ENCODE measurements at places on chromosomes 7 and 10. TPM values are rescaled to one million over a fixed set of nuclear protein-coding genes. Genes with fewer than 3 reads are reported as not detected.

Gene PTF1A
- 48.9 TPM for total RNA-seq

Gene PTPN20
- 8.3 TPM for total RNA-seq

Gene BEND7
- total RNA-seq: 16.7 TPM

Gene ATP5MK
- total RNA-seq: 138 TPM

GRCh38 chr10:45555795-45556194 is 116.8 kb downstream of the ZFAND4 start:
- DNase-seq: no peak

GRCh38 chr7:69799048-69799697 is 200.9 kb downstream of the AUTS2 start:
- no peak for DNase-seq

GRCh38 chr7:93972029-93972725 is 32.0 kb downstream of the BET1 start:
- no peak for DNase-seq

- no peak for DNase-seq
These were observed 18.8 kb downstream of the TET1 start for GRCh38 chr10:68578974-68579373.

DNA sequence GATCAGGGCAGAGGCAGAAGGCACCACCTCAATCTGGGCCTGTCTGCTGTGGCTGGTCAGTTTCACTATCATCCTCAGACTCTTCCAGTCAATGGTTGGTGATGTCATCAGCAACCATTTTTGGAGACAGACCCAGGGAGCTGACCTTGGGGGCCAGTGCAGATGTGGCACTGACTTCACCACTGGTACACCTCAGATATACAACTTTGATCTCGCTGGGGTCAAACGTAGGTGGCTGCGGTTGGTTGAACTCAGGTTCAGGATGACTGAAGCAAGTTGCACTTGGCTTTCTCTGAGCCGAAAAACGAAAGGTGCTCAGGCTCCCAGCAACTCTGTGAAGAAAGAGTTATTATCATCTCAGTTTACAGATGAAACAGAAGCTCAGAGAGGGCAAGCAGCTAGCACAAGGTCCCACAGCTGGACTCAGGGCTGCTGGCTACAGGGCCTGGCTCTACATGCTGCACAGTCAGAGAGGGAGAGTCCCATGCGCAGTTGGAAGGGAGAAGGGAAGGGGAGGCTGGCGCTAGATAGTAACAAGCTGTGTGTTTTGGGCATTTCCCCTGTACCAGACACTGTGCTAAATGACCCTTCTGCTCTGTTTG is 27.2 kb downstream of the ANKRD16 start:
- no peak for DNase-seq

GRCh38 chr7:2729031-2729892 is 41.3 kb downstream of the AMZ1 start:
- DNase-seq: no peak

GRCh38 chr7:157397036-157397720 is 60.4 kb downstream of the DNAJB6 start:
- DNase-seq: no peak

DNA sequence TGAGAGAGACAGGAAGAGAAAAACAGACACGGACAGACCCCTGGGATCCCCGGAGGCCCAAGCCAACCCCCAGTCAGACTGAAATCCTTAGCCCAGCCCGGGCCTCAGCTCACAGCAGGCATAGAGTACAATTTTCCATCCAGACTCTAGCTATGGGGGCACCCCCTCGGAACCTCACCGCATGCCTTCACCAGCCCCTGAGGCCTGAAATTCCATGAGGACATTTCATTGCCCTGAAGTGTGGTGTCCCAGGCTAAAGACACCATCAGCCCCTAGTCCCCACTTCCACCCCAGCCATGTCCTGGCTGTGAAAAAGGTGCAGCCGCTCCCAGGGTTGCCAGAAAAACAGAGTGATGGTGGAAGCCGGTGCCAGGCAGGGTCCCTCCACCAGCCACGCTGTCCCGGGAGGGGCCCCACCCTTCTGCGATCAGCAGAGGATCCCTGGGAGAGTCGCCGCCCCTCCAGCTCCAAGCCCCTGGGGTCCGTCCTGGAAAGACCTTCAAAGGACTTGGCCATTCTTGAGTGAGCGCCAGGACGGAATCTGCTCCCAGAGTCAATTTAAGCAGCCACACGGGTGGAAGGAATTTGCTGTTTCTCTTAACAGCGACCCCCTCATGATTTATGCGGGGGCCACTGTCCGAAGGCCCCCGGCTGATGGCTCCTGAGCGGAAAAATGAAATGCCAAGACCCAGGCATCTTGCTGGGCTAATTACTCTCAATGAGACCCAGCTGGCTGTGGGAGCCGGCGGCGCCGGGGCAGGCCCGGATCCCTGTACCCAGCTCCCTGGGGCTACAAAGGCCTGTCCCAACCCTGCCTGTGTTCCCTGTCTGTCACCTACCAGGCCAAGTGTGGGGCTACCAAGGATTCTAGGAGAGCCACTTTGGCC is 23.2 kb downstream of the MYL10 start:
- no peak for DNase-seq

GRCh38 chr7:134905375-134905774 is 80.9 kb upstream of the AGBL3 start:
- no peak for DNase-seq

DNA sequence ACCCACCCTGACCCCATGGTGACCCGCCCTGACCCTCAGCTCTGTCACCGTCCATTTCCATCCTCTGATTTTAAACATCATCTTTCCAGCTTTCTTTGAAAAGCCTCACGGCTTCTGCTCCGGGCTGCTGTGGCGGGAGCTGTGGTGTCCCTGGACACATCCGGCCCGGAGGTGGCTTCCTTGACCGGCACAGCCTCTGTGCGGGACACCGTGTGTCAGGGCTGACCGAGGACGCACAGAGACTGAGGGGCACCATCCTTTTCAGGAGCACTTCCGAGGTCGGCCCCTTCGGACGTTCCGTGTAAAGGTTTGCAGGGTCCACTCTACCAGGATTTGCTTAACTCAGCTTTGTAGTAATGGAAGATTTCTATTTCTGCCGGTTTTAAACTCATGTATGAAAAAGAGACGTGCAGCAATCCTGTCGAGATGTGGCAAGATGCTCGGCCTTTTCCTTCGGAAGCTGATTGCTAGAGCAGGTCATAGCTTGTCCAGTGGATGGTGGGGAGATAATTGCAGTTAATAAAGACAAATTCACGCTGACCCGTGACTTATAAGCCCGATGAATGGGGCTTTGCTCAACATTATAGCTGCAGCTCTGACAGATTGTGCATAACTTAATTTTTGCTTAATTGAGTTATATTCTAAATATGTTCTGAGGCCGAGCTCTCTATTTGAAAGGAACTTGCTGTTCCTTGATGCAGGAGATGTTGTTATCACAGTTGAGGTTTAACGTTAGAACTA is 54.4 kb upstream of the CFAP46 start:
- DNase-seq: no peak

GRCh38 chr10:57880446-57881227 is 387.1 kb downstream of the IPMK start:
- no peak for DNase-seq

DNA sequence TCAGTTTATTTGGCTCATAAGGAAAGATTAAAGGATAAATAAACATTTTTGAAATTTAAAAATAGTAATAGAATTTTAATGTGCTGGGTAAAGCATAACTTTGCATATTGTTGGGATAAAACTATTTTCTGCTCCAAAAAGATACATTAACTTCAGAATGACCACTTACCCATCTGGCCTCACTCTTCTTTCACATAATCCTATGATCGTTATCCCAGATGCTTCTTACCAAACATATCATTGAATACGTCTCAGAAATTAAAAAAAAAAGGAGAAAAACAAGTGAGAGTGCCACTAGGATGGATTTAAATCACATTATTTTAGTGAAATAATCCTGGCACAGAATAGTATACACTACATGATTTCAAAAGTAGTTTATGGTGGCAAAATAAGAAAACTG is 677.5 kb upstream of the ZWINT start:
- no peak for DNase-seq

DNA sequence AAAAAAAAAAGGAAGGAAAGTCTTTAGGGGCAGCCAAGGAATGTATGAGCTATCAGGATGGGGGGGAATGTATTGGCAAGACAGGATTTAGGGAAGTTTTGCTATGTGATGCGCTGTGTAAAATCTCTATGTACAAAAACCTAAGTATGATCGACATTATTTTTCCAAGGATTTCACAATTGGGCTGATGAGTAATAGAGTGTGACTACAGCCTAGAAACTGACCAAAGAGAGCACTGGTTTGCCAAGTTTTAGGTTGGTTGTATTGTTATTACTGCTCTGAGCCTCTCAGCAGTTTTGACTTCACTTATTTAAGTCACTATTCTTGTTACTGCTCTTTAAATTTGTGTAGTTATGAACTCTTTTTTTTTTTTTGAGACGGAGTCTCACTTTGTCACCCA is 107.3 kb downstream of the NRCAM start:
- no peak for DNase-seq

DNA sequence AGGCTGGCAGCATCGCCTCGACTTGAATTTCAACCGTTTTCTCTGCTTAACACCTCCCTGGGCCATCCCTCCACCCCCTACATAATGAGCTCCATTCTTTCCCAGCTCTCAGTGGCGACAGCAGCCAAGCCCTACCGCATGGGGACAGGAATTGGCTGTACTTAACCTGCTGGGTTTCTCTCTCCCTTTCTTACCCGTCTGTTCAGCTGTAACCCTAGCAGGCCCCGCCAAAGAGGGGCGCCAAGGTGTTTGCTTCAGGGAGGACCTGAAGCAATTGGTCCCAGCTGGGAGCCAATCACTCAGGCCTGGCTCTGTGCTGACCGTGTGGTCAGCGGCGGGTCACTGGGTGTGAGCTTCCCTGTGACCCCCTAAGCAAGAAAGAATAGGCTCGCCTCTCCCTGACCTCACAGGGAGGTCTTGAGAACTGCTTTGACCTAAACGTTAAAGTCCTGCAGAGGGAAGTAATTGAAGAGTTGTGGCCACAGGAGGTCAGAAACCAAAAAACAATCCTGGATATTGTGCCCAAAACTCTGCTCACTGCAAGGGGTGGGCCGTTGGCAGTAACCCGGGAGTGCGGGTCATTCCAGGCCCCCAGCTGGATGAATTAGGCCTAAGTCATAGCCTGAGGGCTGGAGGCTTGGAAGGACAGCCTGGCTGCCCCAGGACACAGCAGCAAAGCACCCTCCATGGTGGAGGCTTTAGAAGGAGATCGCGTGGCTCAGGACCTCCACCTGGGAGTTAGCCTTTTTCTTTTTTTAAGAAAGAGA is 114.6 kb downstream of the ITIH5 start:
- no peak for DNase-seq

DNA sequence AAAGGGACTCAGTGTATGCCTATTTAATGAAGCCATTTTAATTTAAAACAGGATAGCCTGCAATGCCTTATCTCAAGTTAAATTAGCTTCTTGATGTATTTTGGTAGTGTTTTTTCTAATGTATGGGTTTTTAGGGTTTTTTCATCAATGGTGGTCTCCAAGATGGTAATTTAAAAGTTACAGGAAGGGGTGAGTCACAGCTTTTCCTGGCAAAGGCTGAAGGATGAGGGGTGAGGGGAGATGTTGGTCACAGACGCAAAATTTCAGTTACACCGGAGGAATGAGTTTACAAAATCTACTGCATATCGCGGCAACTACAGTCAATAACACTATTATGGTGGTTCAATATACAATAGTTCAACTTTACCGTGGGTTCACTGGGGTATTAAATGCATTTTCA is 31.6 kb downstream of the CCDC3 start:
- DNase-seq: no peak

- DNase-seq: no peak
These were observed 81.0 kb downstream of the CNOT4 start for GRCh38 chr7:135428879-135429278.

DNA sequence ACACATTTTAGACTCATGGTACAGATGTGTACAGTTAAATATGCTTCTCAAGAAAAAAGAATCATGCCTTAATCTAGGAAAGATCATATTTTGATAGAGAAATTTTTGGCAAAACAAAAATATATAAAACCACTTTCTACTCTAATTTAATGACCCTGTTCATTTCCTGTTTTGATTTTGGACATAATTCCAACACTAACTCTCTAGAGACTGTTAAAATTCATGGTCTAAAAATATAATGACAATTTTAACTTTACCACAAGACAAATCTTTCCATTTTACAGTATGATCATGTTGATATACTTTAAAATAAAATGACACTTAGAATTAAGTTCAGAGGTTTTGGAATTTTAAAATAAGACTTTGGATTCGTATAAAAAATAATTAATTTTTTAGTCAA is 45.2 kb downstream of the PRKG1 start:
- DNase-seq: no peak

- no peak for DNase-seq
These were observed 885 bp upstream of the SYPL1 start for GRCh38 chr7:106112972-106113421.

DNA sequence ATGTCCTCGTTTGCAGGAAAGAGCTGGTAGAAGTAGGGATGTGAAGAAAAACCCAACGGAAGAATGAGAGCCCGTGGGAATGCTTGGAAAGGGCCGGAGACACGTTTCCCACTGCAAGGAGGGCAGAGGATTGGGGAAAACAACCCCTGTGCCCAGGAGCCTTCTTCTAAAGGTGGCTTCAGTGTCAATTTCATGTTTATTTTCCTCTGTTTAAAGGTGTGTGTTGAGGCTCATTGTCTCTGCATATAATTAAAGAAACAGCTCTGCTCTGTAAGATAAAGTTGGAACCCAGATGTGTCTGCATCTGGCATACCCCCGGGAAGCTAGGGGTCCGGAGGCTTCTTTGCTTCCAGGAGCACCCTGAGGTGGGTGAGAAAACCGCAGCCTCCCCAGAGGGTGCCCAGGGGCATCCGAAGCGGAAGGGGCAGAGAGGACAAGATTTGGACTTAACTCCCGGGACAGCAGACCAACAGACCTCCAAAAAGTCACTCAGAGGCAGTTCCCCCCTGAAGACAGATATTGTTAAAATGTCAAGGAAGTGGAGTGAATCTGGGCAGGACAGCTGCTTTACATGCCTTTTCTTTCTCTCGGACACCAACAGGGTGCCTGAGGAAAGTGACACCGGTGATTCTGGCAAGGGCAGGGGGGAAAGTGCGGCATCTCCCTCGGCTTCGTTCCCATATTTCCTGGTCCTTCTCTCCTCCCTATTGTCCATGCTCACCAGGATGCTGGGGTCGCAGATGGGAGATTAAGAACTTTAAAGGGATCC is 8.6 kb upstream of the GATA3 start:
- no peak for DNase-seq

DNA sequence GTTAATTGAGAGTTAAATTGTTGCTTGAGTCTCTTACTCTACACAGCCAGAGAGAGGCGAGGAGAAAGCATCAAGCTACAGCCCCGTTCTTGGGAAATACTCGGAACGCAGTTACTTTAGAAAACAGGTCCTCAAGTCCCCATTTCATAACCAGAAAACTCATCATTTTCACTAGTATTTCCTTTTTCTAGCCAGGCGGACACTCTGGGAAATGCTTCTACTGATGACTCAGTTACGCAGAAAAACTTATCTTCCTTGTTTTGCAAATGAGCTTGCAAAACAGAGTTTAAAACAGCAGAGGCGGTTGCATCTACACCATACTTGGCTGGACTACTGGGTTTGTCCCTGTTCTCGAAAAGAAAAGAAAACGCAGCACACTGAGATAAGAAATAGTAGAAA is 111.4 kb upstream of the FGFR2 start:
- DNase-seq: no peak
